ENCODE measurements at places on chromosomes 12 and 14.

DNA sequence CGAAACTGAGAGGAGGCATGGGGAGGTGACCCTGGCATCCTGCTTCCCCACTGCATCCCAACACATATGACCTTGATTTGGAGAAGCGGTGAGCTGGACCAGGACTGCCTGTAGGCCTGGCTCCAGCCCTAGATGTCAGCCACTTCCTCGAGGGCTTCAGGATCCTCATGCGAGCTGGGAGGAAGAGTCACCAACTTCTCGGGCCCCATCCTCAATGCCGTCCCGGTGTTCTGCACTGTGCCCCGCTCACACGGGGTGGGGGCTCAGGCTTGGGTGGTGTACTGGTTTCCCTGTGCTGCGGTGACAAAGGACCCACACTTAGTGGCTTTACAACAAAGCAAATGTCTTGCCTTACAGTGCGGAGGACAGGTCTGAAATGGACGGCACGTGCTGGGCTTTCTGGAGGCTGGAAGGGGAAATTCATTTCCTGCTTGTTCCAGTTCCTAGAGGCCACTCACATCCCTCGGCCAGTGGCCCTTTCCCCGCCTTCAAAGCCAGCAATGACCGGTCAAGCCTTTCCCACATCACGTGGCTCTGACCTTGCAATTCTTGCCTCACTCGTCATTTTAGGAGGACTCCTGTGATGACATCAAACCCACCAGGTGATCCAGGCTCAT lies 298.1 kb upstream of the RTL1 start:
- peak; percentile 43 for DNase-seq

- DNase-seq = no peak
Observed at GRCh38 chr12:66210840-66211239, 21.8 kb downstream of the IRAK3 start.

DNA sequence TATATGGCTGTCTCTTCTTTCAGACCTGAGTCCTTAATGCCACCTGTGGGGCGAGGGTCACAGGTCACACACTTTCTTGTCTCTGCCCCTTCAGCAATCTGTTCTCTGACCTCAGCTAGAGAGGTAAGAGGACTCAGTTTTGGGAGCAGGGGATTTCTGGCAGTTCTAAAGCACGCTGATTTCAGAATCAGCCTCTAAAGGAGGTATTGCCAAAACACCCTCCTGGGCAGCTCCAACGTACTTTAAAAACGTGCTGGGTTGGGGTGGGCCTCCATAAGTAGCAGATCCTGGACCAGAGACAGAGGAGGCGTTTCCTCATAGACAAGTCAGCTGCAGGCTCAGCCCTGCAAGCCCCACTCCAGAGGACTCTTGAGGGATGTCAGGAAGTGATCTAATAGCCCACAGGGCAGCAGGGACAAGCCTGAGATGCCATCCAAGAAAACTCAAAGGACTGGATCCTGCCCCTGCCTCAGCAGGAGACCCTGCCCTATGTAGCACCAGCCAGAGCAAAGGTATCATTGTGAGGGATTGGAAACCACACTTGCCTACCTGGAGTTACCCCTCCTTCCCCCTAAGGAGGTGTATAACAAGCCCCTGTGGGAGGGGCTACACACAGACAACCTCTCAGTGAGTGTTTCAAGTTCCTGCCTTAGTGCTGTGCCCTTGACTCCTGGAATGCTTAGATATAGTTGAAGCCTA lies 8.5 kb downstream of the CTDSP2 start:
- DNase-seq = no peak

DNA sequence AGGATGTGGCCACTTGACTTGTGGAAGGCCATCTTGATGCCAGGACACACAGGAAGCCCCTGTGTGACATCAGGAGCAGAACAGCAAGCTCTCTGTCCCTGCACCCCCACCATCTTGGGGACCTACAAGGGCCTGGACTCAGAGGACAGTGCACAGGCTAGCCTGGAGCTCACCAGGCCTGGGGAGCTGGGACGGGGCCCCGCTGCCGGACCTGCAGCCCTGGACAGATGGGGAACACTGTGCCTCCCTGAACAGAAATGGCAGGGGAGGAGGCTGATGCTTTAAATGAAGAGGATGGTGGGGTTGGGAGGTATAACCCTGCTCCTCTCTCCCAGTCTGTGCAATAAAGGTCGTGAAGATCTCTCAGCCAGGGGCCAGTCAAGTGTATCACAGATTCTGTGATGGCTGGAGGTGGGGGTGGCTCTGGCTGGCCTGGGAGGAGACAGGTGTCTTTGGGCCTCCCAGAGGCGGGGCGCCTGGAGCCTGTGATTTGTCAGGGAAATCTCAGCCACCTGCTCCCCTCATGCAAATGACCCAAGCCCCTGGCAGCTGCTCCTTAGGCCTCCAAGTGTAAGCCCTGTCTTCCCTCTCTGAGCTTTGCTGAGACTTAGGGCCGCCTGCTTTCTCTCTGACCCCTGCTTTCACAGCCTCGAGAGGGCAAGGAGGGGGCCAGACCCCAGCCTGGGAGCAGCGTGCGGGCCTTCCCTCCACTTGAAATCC lies 1.1 kb upstream of the GNB3 start:
- no peak for DNase-seq

- no peak for DNase-seq
Observed at GRCh38 chr14:90905531-90905930, 89.3 kb upstream of the TTC7B start.

GRCh38 chr14:69797573-69798338 lies 715 bp upstream of the SLC10A1 start:
- no peak for DNase-seq

DNA sequence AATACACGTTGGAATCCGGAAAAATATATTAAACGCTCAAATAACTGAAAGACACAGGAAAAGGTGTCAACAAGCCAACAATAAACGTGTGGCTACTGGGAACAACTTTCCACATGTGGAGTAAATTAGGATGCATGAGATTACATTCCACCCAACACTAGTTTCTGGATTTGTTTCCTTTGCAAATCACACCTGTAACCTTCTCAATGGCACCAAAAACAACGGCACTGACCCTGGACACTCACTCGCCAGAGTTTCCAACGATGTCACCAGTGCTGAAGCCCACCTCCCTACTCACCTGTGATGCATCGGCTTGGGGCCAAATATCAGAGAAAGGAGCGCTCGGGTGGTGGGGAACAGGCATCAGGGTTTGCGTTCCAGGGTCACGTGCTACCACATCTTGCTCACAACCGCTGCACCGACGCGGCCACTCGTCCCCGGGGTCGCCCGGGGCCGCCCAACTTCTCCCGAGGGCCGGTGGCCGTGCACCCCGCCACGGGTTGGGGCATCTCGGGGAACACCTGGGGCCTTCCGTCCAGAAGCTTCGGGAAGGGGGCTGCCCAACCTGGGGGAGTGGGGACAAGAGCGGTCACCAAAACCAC lies 629 bp downstream of the PRDM4 start:
- DNase-seq = peak; percentile 61

- DNase-seq = no peak
Observed at GRCh38 chr12:125331342-125332052, 266.3 kb downstream of the AACS start.

- DNase-seq = peak; percentile 83
Observed at GRCh38 chr14:68978172-68978911, 760 bp downstream of the ACTN1 start.

DNA sequence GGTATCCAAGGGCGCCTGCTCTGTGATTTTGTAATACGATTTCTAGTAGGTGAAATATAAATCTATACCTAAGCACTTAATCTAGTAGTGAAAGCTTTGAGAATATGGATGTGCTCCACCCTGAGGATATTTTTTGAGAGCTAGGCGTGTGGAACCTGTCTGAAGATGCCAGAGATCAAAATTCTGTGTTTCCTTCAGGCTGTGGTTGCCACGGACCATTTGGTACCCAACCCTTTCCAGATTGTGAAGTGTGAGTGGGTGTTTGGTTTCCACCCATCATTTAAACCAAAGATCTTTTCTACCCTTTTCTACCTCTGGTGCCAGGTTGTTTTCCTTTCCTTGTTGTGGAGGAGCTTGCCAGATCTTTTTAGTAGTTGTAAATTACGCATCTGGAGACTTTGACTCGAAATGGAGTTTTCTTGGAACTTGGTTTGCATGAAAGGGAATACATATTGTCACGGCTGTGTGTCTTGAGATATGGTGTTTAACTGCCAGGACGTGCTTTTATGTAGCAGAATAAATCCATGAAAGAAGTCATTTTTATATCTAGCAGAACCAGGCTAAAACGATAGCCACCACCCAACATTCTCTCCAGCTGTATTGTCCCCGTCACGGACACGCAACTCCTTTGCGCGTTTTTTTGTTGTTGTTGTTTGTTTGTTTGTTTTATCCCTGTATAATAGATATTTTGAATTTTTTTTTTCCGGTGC lies 2.2 kb downstream of the LRFN5 start:
- DNase-seq = no peak

GRCh38 chr14:34126586-34126985 lies 175.7 kb upstream of the EGLN3 start:
- no peak for DNase-seq

DNA sequence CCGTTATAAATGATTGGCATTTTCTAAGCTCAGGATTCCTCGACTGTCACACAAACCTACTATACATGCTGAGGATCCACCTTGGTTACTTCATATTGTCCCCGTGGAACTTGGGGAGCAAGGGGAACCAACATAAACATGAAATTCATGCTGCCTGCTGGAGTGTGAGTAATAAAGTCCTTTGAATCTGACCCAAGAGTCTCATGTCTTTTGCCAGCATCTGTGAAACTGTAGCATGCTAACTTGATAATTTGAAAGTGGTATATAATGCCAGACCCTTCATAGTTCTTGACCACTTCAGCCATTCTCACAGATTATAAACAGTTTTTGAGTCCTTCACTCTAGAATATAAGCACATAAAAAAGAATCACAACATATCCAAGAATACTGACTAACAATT lies 17.1 kb downstream of the SLC35F4 start:
- no peak for DNase-seq

DNA sequence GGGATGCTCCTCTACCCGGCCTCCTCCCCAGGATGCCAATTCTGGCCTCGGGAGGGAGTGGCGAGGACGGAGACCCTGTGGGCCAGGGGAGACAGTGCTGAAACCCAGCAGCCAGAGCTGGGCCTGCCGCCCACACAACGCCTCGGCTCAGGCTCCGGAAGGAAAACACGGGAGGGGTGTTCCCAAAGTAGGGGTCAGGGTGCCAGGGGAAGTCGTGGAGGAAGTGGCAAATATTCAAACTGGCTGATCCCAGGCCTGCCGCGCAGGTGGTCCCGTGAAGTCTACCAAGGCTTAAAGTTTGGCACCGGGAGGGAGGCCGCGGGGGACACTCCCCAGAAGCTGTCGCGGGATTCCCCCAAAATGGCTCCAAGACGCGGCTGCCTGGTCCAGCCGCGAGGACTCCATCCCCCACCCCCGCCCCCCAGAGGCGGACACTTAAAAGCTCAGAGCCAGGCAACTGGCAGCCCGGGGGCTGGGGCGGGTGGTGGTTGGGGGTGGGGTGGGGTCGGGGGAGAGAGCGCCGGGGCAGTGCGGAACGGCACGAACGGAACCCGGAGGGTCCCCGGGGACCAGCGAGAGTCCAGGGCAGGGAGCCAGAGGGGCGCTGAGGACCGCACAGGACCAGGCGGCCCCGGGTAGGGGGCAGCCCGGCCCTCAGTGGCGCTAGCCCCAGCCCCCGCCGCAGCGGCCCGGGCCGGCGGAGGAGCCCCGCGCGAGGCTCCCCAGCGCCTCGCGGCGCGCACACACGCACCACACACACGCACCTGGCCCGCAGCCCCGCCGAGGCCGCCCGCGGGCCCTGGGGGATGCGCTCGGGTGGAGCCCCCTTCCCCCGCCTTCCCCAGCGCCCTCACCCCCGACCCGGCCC lies 20.0 kb downstream of the BEGAIN start:
- DNase-seq = no peak

- DNase-seq = no peak
Observed at GRCh38 chr14:44712024-44712815, 205.1 kb upstream of the FSCB start.

Measured in sciatic nerve (tissue), 2 donors.